ENCODE measurements at places on chromosomes 6 and 20.
A peak's percentile ranks its signal among the peaks of the same experiment; 100 is the strongest.

GRCh38 chr6:17091122-17091521 is 10.7 kb upstream of the STMND1 start:
- DNase-seq: no peak

- DNase-seq: no peak
These were observed 174.2 kb downstream of the PDE7B start for GRCh38 chr6:136025736-136026135.

DNA sequence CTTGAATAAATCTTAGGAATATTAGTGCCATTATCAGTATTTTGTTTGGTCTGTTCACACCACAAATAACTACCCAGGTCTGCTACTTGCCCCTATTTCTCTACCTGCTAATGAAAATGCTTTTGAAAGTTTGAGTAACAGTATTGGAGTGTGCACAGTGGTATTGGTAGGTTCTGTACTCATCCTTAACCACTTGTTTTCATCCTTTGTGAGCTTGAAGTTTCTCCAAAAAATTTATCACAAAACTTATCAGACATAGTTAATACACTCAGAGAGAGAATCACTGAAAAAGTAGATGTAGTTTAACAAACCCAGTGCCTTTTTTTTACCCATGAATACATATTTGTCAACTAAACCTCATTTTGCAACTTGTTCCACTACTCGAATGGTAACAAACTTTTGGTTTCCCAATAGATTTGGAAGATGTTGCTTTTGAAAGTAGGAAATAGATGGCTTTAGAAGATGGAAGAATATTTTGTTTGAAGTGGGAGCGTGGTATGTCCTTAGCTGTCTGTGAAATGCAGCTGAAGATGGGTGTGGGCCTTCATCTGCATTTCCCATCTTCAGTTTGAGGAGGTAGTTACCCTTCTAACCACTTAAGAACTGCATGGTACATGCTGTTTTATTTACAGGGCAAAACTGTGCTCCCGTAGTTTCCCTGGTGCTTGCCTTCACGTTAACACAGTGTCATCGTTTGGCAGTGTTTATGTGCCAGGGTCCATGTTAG is 9.0 kb downstream of the PTPN1 start:
- no peak for DNase-seq

GRCh38 chr20:45685896-45686295 is 15.9 kb upstream of the WFDC11 start:
- DNase-seq: no peak

DNA sequence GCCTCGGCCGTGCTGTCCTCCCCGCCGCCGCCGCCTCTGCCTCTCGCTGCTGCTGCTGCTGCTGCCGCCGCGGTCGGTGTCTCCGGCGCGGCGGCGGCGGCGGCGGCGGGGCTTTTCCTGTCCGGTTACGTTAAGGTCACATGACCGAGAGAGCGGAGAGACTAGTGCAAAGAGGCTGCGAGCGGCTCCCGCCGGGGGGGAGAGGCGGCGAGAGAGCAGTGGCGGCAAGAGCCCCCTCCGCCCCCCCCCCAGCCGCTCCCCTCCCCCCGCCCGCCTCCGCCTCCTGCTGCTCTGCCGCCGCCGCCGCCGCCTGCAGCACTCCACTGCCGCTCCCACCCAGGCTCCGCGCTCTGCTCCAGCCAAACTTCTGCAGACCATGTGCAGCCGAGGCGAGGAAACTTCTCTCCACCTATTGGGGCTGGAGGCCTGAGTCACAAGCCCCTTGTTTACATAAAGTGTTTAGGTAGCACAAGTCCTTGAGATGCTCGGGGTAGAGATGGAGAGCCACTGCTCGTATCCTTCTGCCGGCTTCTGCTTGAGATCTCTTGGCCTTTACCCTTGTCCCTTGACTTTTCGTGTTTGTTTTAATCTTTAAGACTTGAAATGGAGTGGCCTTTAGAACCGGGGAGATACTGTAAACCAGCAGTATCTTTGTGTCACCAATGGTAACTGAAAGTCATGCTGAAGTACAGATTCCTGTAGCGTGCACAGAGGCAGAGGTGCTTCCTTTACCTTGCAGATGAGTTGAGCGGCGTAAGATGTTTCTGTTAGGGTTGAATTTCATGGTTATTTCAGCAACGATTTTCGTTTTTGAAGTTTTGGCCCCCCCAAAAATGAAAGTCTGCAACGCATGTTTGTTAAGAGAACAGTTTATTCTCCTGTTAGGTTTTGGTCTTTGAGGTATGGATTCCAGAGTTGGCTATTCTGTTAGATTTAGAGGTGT is at the start of gene ZBTB2:
Gene ZBTB2, minus strand, starts transcription at position 89 of the 943 bp plus-strand sequence. CDS start 17,922 bp downstream, outside the sequence.
- peak; percentile 44 for DNase-seq

GRCh38 chr20:36121981-36122930 is 32.3 kb upstream of the EPB41L1 start:
- DNase-seq: no peak

DNA sequence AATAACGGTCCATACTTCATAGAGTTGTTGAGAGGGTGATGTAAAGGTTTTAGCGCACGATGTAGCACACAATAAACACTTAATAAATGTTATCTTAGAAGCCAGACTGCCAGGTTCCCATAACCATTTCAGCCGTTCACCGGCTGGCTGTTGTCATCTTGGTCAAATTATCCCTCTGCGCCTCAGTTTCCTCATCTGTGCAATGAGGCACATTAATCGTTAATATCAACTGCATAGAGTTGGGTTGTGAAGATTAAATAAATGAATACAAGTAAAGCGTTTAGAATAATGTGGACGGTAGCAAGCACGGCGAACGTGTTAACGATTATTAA is 432 bp upstream of the PSMF1 start:
- DNase-seq: no peak

GRCh38 chr20:25225642-25226432 is 22.0 kb upstream of the PYGB start:
- no peak for DNase-seq

- DNase-seq: no peak
These were observed 13.5 kb upstream of the CNR1 start for GRCh38 chr6:88179692-88180091.

DNA sequence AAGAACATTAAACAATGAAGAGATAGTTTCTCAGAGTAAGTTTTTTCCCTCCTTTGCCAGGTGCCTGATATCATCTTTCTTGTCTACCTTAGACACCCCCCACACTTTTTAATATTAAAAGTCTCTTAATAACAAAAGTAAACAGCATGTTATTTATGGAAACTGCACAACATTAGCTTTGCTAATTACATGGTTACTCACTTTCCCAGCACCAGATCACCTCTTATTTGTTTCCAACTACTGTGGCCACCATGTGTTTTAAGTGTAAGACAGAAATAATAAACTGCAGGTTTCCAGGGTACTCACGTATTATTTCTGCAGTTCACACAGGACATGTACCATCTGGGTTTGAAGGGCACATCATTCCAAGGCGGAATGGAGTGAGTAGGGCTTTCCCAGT is 125.0 kb downstream of the TRMT11 start:
- no peak for DNase-seq

DNA sequence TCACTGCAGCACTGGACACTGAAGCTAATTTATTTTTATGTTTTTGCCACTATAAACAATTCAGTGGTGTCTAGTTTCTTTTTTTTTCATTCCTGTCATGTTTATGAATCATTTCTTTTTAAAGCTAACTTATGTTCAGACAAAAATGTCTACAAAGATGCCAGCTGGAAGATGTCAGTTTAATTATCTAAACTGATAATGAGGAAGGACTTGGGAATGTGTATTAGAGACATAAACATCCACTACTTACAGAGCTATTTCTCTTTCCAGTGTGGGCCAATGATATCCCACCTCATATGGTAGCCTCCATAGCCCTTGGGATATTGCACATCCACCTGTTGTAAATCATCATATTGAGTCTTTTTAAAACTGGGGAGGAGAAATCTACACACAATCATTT is 132.1 kb upstream of the FAM184A start:
- no peak for DNase-seq

GRCh38 chr6:43988801-43989200 is 138.5 kb downstream of the MRPL14 start:
- no peak for DNase-seq

GRCh38 chr6:8844968-8845367 is 409.6 kb upstream of the SLC35B3 start:
- no peak for DNase-seq

DNA sequence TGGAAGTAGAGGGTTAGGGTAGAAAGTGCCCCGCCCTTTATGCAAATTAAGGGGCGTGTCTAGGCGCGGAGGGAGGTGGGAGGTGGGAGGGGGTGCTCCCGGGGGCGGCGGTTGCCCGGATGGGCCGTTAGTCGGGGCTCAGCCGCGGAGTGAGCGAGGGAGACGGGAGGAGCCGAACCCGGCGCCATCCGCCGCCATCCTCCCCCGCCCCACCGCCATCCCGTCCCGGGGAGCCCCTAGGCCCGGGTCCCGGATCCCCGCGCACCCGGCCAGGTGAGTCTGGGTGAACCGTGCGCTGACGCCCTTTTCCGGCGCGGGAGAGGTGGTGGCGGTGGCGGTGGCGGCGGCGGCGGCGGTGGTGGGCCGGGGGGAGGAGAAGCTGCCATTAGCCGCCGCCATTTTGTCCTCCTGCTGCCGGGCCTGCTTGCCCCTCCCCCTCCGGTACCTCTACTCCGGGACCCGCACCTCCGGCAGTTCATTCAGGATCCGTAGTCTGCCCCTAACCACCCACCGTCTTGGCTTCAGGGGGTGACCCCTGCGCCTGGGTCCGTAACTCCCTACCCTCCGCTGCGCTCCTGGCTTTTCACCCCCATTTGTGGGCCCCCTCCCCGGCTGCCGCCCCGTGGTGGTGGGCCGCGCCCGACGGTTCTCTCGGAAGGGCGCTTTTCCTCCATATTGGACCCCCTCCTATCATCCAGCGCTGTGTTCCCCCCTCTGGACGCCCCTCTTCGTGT is at the start of gene PRRC2A:
Gene PRRC2A, plus strand, starts transcription at position 130 of the 734 bp plus-strand sequence. CDS start 2,075 bp downstream, outside the sequence.
- peak; percentile 81 for DNase-seq

- DNase-seq: no peak
These were observed 4.8 kb downstream of the TBPL1 start for GRCh38 chr6:133957780-133958242.

- no peak for DNase-seq
These were observed 19.3 kb downstream of the TXNDC5 start for GRCh38 chr6:7891078-7891872.

DNA sequence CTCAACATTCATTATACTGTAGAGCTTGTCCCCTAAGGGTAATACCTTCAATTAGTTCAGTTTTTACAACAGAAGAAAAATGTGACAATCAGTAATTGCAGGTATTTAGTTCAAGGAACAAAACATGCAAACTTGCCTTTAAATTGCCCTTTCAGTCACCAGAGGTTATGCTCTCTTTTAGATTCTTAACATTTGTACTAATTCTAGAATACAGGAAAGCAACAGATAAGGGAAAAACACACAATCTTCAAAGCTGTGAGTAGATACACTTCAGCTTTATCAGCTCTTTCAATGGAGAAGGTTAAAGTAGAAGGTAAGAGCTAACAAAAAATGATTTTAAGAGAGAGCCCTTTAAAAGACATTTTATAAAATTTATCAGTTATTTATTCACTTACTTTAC is 173.1 kb downstream of the HS3ST5 start:
- DNase-seq: no peak

DNA sequence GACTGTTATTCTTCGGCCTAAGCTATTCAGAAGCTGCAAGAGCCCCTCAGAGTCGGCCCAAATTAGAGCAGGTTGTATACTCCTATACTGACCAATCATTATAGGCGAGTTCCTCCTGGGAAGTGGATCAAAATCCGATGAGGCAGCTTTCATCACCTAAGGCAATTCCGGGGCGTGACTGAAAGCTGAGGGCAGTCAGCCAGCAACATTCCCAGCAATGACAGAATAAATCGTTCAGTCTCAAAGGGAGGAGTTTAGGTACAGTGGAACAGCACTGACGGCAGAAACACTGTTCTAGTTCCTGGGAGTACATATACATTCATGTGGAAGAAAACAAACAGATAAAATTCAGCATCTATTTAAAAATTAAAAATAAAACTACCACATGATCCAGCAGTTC is 10.8 kb downstream of the HLA-DQB2 start:
- no peak for DNase-seq

DNA sequence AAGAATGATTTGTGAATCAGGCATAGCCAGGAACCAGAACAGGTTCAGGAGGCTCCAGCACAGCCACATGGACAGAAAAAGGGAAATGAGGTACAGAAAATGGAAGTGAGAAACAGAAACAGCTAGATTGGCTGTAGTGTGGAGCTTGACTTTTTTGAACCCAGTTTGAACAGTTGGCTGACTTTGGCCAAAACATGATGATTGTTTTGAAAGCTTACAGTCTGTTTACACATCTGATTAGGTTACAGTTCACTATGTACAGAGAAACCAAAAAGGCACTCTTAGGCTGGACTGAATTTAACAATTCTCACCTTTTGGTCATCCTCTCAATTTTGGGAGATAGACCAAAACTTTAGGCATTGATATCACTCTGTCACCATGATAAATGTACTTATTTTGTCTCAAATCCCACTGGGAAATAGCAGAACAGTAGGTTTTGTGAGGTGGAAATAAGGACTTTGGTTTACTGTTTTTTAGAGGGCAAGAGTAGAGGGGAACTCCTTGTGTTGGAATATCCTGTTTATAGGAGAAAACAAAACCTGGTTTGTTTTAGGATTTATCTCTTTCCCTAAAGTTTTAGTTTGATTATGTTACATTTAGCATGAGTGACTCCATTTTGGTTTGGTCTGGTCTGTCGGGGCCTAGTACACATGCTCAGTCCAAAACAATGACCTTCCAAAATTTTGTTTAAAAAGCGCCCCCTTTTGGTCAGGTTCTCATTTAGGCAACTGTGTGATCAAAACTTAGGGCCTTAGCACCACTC is 123.1 kb downstream of the OLIG3 start:
- DNase-seq: no peak

DNA sequence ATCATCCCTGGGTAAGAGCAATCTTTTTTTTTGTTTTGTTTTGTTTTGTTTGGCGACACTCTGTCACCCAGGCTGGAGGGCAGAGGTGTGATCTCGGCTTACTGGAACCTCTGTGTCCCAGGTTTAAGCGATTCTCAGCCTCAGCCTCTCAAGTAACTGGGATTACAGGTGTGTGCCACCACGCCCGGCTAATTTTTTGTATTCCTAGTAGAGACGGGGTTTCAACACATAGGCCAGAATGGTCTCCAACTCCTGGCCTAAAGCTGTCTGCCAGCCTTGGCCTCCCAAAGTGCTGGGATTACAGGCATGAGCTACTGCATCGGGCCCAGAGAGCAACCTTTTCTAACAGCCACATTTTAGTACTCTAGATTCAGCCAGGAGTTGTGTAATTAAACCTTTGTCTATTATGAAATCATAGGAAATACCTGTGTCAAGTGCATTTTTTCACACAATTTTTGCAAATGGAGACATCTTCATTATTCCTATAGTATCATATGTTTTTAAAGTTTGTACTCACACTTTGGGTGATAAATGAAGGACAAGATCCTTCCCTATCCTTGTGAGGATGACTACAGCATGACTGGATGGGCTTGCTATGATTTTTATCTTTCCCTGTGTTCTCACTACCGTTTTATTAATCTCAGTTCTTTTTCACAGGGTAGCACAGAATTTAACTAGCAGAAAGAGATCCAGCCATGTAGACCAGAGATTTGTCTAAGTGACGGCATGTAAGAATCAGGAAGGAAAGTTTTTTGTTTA is 82.6 kb downstream of the OR2B2 start:
- no peak for DNase-seq

DNA sequence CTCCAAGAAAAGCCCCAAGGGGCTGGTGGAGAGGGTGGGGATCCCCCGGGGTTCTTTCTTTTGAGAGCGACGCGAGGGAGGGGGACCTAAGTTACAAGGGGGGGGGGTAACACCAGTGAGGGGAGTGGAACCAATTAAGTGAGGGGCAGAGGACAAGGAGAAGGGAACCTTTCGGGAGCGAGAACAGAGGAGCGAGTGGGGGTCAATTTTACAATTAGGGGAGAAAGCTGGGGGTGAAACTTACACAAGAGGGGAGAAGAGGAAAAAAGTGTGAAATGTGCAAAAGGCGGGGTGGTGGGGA is 548 bp downstream of the SALL4 start:
- DNase-seq: no peak

All from NCI-H2227 treated with DMSO at 0.1 percent for 48 hours (cell line).